ENCODE measurements at places on chromosomes 5 and 9.

GRCh38 chr9:81141961-81142360, 547.4 kb downstream of the TLE1 start:
- no peak for DNase-seq

GRCh38 chr5:109307456-109307855, 102.3 kb downstream of the PJA2 start:
- DNase-seq = no peak

DNA sequence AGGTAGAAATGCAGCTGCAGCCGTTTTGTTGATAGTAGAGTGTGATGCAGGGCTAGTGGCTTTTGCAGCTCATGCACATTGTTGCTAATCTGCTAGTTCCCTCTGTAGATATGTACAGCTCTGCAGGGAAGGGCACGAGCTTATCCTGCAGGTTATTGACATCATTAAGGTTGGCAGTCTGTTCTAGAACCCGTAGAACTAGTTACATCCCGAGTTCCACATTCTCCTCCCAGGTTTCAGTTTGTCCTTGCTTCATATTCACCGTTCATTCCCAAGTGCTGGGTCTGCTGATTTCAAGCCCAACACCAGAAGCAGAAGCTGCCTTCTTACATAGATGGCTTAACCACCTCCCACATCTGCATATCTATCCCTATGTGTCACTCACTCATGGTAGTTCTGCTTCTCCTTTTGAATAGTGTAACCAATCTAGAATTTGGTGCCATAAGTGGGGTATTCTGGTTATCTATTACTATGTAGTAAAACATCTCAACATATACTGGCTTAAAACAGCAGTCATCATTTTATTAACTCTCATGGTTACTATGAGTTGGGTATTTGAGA, 38.1 kb downstream of the CRHBP start:
- no peak for DNase-seq

DNA sequence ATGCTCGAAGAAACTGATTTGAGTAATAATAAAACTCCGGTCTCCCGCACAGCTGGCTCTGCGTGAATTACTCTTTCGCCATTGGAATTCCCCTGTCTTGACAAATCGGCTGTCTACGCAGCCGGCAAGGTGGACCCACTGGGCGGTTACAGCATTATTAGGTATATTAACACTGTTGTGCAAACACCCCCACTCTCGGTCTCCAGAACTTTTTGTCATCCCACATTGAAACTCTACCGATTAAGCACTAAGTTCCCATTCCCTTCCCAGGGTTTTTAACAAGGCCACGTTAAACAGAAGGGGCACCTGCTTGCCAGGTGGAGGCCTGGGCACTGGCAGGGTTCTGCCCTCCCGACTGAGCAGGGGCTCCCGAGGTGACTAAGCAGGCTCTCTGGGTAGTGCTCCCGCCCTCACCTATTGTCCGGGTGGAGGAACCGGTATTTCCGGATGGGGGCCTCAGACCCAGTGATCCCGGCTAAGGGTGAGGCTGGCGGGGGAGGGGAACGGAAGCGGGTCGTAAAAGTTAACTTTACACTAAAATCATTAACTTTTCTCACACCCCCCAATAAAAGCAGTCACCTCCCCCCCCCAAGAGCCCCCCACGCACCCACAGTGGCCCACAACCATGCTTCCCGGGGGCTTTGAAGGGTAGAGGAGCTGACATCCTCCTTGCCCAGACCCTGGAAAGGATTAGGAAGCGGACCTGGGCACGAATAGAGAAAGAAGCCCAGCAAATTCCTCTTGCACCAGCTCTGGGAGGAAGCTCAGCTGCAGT, 53.5 kb upstream of the TJP2 start:
- DNase-seq = peak; percentile 60

GRCh38 chr5:14501353-14502293, 80.0 kb upstream of the OTULINL start:
- DNase-seq = no peak

DNA sequence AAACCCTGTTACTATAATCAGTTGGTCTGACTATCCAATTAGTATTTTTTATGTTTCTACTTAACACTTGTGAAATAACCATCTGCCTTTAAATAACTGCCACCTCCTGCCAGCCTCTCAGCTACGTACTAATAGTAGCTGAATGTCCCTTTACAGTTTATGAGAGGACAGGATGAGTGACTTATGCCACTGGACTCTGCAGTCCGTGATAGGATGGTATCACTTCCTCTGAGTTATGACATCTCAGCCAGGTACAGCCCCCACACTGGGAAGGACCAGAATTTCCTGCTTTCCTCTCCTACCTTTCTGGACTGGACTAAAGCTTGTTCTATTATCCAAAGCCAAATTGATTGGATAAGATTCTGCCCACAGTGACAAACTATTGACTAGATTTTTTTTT, 102.9 kb downstream of the ZFAND5 start:
- DNase-seq = no peak

GRCh38 chr5:171275841-171276544, 33.1 kb upstream of the TLX3 start:
- DNase-seq = no peak

DNA sequence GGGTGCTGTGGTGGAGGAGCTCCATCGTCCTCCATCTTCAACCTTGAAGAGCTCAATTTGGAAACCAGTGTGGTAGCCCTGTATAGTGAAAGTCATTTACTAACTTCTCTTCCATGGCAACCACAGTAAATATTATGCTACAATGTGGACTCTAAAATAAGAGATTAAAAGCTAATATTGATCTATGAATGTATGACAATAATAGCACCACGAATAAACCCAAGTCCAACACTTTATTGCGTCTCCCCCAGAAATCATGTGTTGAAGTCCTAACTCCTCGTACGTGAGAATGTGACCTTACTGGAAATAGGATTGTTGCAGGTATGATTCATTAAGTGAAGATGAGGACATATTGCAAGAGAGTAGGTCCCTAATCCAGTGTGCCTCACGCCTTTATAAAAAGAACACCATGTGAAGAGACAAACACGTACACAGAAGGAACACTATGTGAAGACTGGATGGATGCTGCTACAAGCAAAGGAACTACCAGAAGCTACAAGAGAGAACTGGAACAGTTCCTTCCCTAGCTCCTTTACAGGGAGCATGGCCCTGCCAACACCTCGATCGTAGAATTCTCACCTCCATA, 276.2 kb downstream of the PDE4D start:
- no peak for DNase-seq

DNA sequence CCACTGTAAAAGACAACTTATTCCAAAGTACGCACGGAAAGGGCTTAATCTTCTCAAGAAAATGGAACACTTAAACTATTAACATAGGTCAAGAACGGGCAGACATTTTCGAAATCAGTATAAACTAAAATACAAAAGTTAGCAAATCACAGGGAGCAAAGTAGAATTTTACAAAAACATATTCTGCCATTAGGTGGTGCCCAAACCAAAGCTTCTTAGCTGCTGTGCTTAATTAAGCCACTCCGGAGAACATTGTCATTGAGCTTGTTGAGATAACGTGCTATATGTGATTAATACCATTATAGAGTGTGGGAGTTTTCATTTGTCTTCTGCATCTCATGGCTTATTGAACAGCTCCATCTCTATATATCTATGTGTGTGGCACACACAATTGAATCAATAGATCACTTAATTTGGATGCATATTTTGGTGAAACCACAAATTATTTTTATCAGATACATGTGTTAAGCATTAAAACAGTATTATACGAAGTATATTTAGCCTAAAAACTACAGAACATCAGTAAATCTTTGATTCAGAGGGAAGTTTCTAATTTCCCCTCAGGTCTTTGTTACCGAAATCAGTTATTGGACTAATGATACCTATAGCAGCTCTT, 23.4 kb downstream of the UBLCP1 start:
- DNase-seq = no peak

DNA sequence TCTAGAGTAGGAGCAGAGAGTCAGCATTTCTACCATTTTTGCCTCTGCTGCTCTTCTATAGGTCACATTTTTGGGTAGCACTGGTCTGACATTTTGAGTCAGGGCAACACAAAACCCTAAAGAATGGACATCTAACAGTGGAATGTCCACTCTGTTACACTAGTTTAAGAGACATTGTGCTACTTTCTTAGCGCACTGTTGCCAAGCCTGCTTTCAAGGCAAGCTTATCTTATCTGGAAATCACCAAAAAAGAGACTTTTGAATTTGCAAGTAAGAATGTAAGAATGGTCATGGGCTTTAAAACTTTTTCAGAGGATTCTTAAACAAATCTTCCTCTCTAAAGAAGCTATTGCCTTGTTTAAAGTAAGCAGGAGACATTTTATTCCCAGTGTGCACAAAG, 73.0 kb upstream of the STARD4 start:
- DNase-seq = no peak

Data from right cardiac atrium (tissue), 5 donors.